ENCODE measurements at places on chromosomes 6 and 20. TPM values are rescaled to one million over a fixed set of nuclear protein-coding genes. Genes with fewer than 3 reads are reported as not detected.

DNA sequence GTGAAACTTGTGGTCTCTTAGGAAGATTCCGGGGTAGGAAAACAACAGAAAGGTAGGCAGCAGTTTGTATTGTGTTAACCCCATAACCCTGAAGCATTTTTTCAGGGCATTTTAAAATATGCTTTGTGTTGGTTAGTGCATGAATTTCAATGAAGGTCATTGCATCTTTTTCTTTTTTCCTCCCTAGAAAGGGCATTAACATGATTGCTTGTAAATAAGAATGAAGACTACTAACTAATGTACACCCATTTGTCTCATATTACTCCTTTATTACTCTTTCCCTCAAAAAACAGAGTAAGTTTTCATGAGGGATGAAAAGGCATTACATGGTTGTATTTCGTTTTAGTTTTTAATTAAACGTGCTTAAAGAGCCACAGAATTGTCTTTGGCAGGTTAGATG, 141.4 kb downstream of the OGFRL1 start:
- H3K27me3 ChIP-seq, result no peaks in the 10 kb centered on the region
- no peak overlapping the region for H3K4me3 ChIP-seq
- no peaks in the 10 kb centered on the region for H3K36me3 ChIP-seq

- H3K4me1 ChIP-seq, result no peaks in the 10 kb centered on the region
- H3K36me3 ChIP-seq, result no peaks in the 10 kb centered on the region
- H3K4me3 ChIP-seq, result no peak overlapping the region
- H3K27ac ChIP-seq, result no peak overlapping the region
- no peak for DNase-seq
These were observed 507.4 kb downstream of the BMP2 start for GRCh38 chr20:7274870-7275269.

- no peak overlapping the region for H3K27ac ChIP-seq
- DNase-seq, result no peak
- no peaks in the 10 kb centered on the region for H3K4me1 ChIP-seq
These were observed 4.7 kb upstream of the SULF2 start for GRCh38 chr20:47789764-47790579.

DNA sequence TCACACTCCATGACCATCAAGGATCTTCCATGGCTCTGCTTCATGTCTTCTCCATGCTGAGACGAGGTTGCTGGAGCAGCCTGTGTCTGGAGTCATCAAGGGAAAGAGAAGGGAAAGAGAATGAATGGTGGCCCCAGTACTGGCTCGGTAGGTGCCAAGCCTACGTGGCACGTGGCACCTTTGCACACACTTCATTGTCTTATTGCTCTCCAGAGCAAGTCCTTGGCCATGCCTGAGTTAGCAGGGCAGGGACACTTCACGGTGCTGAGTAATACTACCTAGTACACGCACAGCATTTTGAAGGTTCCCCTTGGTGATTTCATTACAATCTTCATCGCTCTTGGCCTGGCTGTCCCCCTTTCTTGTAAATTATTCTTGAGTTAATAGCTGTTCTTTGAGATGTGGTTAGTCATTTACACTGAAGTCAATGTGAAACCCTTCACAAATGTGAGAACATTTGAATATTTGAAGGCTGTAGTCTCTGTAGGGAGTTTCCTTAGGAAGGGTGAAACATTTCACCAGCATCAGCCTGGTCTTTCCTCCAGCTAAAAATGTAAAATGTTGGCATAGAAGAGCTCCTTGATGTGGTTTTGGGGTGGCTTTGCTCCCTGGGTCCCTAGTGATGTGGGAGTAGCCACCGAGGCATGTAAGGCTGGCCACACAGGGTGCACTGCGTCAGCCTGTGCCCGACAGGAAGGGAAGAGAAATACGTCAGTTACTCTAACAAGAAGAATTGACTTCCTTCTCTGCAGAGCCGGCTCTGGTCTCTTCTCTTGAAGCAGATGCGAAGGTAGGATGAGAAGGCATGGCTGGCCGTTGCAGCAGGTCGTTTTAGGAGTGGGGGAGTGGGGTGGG, at the start of gene SYTL3:
Gene SYTL3 (plus strand): TSS at position 766 of the 855 bp plus-strand sequence. CDS start 13,215 bp downstream, outside the sequence.
- H3K36me3 ChIP-seq, result no peaks in the 10 kb centered on the region
- H3K4me3 ChIP-seq, result peak within 1 kb of the TSS; percentile 27
- peak within 1 kb of the TSS; percentile 60 for H3K27ac ChIP-seq

DNA sequence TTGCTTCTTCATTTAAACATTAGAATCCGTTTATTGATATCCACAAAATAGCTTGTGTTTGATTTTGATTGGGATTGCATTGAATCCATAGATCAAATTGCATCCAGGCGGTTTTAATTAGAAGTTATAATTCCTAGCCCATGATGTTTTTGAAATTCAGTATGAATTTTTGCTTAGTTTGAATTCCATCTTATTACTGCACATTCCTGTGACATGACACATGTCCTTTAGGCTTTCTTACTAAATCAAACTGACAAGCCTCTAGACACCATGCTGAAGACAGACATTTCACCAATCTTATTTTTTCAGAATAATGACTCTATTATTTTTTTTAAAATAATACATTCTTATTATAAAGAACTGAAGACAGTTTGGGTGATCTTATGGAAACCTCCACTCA, 21.4 kb upstream of the PI16 start:
- H3K4me3 ChIP-seq, result no peak overlapping the region
- no peaks in the 10 kb centered on the region for H3K36me3 ChIP-seq
- no peaks in the 10 kb centered on the region for H3K4me1 ChIP-seq
- H3K27ac ChIP-seq, result no peak overlapping the region
- no peaks in the 10 kb centered on the region for H3K27me3 ChIP-seq
- no peak for DNase-seq

RHAG gene
- total RNA-seq, result not detected

Measured in CD8-positive, alpha-beta memory T cell (primary cell).